ENCODE measurements at places on chromosomes 2 and 18.

DNA sequence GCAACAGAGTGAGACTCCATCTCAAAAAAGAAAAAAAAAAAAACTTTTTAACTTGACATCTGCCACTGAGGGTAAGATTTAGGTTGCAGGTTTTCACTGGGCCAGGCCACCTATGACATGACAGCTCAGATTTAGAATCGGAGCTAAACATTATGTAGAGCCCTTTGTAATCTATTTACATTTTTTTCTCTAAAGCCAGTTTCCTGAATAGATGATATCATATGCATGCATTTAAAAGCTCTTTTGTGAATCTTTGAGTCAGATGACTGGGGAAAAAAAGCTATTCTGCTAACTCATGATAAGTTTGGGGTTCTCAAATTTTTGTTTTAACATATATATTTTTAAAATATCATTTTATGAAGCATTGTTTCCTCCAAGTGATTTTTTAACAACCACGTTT is 21.3 kb downstream of the PRKAG3 start:
- no peak for DNase-seq

- no peak for DNase-seq
These were observed 3.0 kb upstream of the ADRA2B start for GRCh38 chr2:96119389-96119751.

DNA sequence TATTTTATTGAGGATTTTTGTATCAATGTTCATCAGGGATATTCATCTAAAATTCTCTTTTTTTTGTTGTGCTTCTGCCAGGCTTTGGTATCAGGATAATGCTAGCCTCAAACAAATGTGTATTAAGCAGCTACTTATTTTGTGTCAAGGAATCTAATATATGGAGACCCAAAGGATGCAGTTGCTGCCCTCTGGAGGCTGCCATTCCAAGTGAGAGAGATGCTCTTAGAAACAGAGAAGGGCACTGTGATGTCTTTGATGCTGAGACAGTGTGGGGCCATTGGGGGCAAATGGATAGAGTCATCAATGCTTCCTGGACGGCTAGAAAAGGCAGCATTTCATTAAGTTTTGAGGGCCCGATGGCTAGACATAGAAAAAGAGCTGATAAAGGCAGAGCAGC is 292.6 kb downstream of the SETBP1 start:
- no peak for DNase-seq

GRCh38 chr18:41972067-41972925 is 17.3 kb downstream of the PIK3C3 start:
- no peak for DNase-seq

- no peak for DNase-seq
These were observed 73.8 kb downstream of the RAB3GAP1 start for GRCh38 chr2:135125940-135126339.
